ENCODE measurements at places on chromosomes 12 and 14.
A peak's percentile ranks its signal among the peaks of the same experiment; 100 is the strongest.

GRCh38 chr12:47835006-47835830 lies 15.5 kb upstream of the HDAC7 start:
- DNase-seq = no peak

GRCh38 chr12:49776413-49776812 lies 35.1 kb downstream of the TMBIM6 start:
- peak; percentile 51 for DNase-seq

- peak; percentile 62 for DNase-seq
Observed at GRCh38 chr12:88111074-88111652, 30.7 kb downstream of the CEP290 start.

DNA sequence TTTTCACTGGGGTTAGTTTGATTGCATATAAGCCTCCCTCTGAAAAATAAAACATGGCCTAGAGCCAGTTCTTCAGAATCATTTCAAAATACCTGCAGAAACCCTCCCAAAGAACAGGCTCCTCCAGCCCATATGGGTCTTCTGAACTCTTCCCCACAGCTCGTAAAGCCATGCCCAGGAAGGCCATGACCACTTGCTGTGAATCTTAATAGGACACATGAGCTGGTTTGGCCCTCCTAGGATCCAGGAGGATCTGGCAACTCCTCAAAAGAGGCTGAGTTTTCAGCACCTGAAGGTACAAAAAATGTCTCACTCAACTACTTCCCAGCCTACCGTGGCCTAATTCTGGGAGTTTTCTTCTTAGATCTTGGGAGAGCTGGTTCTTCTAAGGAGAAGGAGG lies 2.4 kb downstream of the MYBPC1 start:
- DNase-seq = no peak

GRCh38 chr12:69880571-69880970 lies 55.5 kb downstream of the MYRFL start:
- DNase-seq = no peak

DNA sequence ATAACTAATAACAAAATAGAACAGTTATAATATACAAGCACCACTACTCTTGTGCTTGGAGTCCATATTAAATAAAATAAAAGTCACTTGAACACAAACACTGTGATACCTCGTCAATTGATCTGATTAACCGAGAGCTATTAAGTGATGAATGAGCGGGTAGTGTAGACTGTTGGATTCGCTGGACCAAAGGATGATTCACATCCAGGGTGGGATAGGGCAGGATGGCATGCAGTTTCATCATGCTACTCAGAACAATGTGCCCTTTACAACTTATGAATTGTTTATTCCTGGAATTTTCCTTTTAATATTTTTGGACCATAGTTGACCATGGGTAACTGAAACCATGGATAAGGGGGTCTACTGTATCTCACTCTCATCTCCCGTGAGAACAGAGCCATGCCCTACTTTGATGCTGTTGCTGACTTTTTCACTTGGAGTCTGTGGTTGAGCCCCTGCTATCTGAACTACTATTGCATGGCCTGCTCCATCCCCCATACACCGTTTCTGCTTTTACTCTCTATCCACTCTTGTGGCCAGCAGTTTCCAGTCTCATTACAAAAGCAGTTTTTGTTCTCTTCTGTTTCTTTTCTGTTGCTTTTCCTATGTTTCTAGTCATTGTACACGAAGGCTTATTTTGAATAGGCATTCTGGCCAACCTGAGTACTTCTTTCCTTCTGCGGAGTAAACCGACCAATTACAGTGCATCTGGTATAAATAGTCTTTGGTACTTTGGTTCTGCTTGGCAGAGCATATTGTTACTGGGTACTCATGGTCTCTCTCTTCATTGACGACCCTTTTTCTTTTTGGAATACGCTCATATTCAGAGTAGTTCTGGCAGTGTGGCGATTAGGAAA lies 12.2 kb downstream of the TMTC2 start:
- DNase-seq = no peak

GRCh38 chr14:41875116-41875515 lies 268.4 kb downstream of the LRFN5 start:
- no peak for DNase-seq

- no peak for DNase-seq
Observed at GRCh38 chr14:64645220-64645892, 58.9 kb upstream of the PLEKHG3 start.

DNA sequence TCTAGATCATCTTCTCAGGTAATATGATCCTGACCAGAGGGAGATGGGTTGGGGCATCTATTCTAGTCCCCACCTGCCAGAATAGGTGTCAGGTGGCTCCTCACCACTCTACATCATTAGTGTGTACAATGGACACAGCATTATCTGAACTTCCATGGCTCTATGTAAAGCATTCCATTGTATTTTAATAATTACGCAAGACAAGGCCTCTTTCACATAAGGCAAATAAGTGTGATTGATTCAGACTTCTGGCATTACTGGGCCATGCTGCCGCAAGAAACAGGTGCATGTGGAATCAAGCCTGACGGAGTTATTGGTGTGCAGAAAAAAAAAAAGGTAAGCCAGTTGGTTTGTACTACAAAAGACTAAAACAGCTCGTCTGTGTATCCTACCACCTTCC lies 3.1 kb upstream of the DDHD1 start:
- no peak for DNase-seq

DNA sequence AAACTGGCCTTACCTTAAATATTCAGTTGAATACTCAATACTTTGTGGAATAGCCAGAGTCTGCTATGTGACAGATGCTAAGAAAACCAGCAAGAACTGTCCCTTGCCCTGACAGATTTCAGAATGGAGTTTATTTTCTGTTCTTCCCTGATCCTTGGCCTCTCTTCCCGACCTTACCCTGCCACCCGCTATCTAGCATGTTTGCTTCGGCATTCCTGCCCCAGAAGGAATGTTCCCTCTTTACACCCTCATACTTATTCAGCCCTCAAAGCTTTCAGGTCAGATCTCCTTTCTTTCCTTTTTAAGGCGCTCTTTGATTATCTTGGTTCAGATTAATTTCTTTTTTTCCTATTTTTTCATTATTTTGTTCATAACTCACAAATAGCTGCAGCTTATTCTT lies 21.8 kb downstream of the SUSD6 start:
- no peak for DNase-seq

- DNase-seq = no peak
Observed at GRCh38 chr12:91182636-91183455, at the start of gene DCN. TSS of gene DCN (minus strand) at chr12:91182817. CDS start at chr12:91178552, 4,265 bp downstream.

DNA sequence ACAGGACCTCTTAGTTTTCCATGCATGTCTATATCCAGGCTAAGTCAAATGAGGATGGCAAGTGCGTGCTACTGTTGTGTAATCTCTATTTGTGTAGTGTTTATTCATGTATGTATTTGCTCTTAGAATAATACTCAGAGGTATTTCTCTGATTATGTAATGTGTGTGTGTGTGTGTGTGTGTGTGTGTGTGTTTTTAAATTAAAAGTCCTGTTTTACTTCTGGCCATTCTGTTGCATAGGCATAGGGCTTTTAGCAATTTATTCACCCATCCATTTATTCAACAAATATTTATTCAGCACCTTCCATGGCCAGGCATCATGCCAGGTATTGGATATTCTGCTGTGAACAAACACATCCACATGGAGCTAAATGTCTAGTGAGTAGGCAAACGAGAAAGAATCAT lies 63.5 kb downstream of the PELI2 start:
- DNase-seq = no peak

DNA sequence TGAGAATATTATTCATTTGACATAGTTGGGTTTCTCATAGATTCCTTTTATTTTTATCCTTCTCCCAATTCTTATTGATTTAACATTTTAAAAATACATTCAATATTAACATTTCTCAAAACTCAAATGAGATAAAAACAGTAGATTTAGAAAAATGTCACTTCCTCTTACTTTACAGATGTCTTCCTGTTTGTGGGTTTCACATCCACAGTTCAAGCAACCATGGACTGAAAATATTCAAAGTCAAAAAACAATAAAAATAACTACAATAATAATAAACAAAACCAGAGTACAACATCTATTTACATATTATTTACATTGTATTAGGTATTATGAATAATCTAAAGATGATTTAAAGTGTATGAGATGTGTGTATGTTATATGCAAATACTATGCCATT lies 111.3 kb upstream of the SLC16A7 start:
- no peak for DNase-seq

- no peak for DNase-seq
Observed at GRCh38 chr14:39342768-39343167, 89.5 kb downstream of the FBXO33 start.

GRCh38 chr14:20631023-20631879 lies 10.2 kb downstream of the OR6S1 start:
- no peak for DNase-seq

GRCh38 chr14:70454731-70455130 lies 2.8 kb downstream of the ADAM21 start:
- no peak for DNase-seq

DNA sequence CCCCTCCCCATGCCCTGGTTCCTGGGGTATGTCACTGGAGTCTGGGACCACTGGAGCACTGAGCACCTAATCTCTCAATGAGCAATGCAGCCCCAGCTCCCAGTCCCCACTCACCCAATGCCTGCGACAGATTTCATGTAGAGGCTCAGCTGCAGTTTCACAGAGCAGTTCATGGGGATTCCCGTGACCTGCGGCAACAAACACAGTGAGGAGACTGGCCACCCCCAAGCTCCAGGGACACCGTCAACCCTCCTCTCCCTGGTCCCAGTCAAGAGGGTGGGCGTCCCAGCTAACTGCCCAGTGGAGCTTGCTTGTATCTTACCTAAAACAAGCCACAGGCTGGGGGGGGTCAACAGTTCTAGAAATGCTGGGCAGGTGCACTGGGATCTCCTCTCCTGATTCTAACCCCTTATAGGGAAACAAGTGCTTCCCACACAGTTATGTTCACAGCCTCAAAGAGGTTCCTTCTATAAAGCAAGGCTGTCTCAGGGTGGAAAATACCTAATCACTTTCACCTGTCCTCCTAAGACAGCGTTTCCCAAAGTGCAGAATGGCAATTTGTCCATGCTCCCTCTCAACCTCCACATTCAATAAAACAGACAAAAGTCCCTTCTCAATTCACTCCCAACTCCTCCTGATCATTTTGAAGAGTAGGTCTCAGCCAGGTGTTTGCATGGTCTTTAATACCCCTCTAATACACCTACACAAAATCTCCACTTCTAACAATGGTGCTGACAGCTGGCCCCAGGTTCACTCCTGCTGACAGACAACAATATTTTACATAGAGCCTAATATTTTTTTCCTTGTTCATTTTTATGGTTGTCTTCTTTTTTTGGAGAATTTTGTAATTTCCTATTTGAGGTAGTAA lies 68.3 kb downstream of the SCARB1 start:
- no peak for DNase-seq

DNA sequence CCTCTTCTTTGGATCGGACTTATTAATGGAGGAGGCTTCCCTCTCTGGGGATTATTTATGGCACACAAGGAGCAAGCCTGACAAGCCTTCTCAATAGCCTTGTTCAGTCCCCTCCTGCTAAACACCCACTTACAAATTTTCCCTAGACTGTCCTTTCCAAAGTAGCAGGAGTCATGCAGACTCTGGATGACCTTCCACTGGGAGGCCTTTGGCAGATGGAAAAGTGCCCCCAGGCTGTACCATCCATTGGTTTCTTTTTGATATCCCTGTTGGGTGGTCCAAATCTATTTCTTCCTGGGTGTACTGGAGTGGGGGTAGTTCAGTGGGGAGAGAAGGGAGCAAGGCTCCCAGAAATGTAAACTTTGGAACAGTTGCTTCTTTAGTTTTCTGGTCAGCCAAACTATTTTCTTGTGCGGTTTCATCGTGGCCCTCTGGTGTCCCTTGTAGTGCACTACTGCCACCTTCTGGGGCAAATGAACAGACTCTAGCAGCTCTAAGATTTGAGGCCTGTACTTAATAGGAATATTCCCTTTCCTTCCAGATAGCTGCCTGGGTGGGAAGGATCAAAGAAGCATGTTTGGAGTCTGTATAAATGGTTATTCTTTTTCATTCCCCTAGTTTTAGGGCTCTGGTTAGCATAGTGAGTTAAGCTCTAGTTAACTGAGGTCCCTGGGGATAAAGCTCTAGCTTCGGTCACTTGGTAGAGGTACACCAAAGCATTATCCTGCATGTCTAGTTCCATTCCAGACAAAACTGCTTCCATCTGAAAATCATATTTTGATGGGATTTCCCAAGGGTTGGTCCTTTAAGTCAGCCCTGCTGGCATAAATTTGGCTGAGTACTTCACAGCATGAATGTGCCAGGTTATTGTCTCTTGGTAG lies 409.5 kb downstream of the SLC6A15 start:
- no peak for DNase-seq

GRCh38 chr12:122244565-122245371 lies 18.9 kb upstream of the DIABLO start:
- DNase-seq = no peak

DNA sequence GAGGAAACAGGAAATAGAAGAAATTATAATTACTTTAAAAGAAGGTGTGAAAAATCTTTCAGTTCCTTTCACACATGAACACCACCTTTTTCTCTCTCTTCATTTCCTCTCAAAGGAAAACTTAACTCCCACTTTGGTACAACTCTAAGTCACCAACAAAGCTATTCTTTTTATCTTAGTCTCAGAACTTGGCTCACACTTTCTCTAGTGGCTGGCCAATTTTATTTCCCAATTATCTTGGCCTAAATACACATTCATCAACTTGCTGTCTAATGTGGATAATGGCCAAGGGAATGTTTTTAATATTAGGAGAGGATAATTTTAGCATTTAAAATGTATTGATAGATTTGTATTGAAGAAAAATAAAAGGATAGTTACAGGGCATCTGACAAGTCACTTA lies 64.5 kb upstream of the NAV3 start:
- DNase-seq = no peak

- no peak for DNase-seq
Observed at GRCh38 chr14:34926552-34926951, 51.4 kb upstream of the BAZ1A start.

GRCh38 chr14:56292970-56293369 lies 174.8 kb downstream of the PELI2 start:
- DNase-seq = no peak

GRCh38 chr14:54839701-54840119 lies 62.9 kb downstream of the GCH1 start:
- DNase-seq = no peak

DNA sequence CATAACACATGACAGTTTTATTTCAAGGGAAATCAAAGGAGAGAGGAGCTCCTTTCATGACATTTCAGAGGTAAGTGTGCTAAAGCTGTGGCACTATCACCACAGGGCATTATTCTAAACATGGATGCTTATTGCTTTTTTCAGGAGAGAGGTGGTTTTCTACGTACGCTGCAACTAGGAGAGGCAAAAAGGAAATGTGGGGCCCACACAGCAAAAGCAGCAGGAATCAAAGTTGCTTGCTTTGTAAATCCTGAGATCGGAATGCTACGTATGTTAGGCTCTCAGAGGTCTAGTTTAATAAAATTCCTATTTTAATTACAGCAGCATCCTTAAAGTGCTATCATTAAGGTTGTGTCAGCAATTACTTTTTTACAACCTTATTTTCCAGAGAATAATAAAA lies 55.0 kb upstream of the GRIP1 start:
- DNase-seq = no peak

- no peak for DNase-seq
Observed at GRCh38 chr14:60250257-60251035, 1.4 kb downstream of the PPM1A start.

- no peak for DNase-seq
Observed at GRCh38 chr12:124761871-124762270, 101.8 kb downstream of the SCARB1 start.

- DNase-seq = no peak
Observed at GRCh38 chr12:67916266-67916970, 72.8 kb upstream of the IFNG-AS1 start.

All from hematopoietic multipotent progenitor cell treated with erythropoietin and hydrocortisone succinate and interleukin-3 and kit ligand, for 15 days (in vitro differentiated cells).